ENCODE measurements at places on chromosomes 16 and 17.

- DNase-seq, result no peak
These were observed 27.9 kb upstream of the TNRC6A start for GRCh38 chr16:24701521-24701951.

DNA sequence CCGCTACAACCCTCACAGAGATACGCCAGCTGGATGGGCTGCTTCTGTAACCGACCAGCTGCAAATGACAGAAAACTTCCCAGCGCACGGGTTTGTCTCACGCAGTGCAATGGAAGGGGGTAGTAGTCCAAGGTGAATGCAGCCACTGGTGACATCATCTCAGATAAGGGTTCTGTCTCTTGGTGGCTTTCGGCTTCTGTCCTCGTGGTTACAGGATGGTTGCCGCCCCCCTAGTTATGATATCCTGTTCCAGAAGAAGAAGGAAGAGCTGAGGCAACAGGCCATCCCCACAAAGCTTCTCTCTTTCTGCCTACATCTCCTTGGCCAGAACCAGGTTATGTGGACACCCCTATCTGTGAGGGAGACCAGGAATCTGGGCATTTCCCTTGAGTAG lies 40.3 kb upstream of the BAHCC1 start:
- DNase-seq, result no peak

GRCh38 chr16:56636616-56637413 lies 1.7 kb upstream of the MT1A start:
- no peak for DNase-seq

DNA sequence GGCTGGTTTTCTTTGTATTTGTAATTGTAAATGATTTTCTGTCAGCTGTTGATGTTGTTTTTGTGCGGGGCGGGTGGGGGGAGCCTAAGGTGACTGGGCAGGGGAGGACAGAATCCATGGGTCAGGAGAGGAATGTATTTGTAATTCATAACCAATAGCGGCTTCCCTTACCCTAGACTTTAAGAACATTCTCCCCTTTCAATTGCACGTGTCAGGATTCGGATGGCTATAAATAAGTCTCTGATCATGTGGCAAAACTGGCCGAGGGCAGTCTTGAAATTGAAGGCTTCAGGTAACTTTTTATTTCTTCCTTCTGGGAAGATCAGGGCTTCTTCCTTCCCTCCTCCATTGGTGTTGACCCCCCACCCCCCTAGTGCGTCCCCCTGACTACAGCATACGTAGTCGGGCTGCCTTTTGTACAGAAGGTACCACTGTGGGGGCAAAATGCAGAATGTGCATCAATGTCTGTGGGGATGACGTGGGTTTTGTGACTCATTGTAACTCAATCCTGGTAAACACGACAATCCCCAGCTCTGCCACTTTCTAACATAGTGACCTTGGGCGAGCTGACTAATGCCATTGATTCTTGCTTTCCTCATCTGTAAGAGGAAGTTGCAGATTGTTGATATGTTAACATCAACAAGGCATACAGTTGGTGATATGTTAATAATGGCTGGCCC lies 16.2 kb downstream of the MARCHF10 start:
- no peak for DNase-seq

- no peak for DNase-seq
These were observed 10.0 kb downstream of the DECR2 start for GRCh38 chr16:411576-412265.

GRCh38 chr16:71956486-71956885 lies 43.7 kb downstream of the PKD1L3 start:
- no peak for DNase-seq

DNA sequence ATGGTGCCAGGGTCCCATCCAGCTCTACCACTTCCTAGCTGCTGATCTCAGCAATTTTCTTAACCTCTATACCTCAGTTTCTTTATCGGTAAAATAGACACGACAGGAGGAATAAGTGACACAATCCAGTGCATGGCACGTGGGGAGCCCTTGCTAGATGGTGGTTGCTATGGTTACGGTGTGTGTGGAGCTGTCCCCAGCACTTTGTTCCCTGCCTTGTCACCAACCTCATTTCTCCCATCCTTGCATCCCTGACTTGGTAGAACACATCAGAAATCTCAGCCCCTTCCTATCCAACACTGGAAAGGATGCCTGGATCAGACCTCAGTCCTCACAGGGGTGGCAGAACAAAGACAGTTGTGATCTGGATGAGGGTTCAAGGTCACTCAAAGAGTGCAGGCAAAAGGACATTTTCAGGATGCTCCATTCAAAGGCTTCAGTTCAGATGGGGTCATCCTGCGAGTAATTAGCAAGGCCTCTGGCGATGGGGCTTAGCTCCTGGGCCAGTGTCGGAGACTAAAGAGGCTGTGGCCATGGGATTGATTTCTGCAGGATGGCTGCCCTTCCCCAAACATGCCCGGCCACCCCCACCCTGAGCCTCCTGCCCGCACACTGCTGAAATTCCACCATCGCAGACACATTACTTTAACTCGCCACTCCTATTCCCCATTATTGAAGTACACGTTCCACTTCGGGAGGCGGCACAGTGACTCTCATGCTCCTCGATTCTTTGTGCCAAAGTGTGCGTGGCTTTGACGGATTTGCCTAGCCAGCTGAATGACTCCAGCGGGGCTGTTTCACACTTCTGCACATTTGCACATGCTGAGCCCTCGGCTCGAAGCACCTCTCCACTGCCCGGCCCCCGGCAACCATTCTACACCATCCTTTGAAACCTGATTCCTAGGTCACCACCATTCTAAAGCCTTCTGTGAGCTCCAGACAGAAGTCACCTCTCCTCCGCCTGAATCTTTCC lies 40.3 kb downstream of the WNT3 start:
- DNase-seq, result no peak

DNA sequence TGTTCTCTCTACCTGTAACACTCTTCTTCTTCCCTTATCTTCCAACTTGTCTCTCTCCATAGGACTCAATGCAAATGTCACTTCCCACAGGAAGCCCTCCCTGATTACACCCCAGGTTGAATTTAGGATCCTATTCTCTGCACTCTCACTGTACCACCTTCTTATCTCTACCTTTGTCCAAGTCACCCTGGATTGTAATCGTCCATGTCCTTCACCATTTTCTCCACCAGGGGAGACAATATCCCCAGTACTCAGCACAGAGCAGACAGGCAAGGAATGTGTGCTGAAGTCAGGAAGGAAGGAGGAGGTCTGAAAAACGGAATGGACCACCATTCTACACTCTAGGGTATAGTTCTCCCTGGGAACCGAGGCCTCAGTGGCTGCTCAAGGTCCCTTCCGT lies 14.2 kb downstream of the C16orf82 start:
- DNase-seq, result no peak

Data from stimulated activated CD4-positive, alpha-beta T cell treated with anti-CD3 and anti-CD28 coated beads, Interleukin-12 subunit alpha, Interleukin-12 subunit beta, amount 100 ng/mL, for 48 hours (primary cell).